ENCODE measurements at places on chromosomes 3 and 15. TPM values are rescaled to one million over a fixed set of nuclear protein-coding genes. Genes with fewer than 3 reads are reported as not detected.

DNA sequence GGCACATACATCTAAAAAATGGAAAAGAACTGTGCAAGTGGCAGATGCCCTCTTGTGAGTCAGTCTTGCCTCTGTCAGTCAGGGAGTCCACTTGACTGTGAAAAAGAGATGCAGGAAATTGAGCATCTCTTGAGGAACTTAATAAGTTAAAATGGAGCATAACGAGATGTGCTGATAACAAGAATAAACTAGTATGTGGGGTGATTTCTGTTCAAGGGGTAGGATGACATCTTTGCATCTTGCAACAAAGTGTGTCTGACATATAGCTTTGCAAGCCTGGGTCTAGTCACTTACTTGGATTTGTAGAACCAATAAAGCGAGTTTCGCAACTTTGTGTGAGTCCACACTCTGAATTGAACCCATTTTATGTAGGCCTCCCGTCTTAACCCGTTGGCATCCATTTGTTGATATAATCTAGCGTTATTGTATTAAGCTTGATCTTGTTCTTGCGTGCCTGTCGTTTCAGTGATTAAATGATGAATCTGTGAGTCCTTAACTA lies 2.2 kb downstream of the USP3 start:
- DNase-seq = no peak

GRCh38 chr3:122679882-122680474 lies 661 bp upstream of the PARP14 start:
- DNase-seq = peak; percentile 21

- DNase-seq = no peak
Measured at GRCh38 chr3:134974624-134975023, 179.6 kb downstream of the EPHB1 start.

- DNase-seq = no peak
Measured at GRCh38 chr3:101847328-101847727, 2.0 kb upstream of the NFKBIZ start.

GHSR gene
- total RNA-seq = not detected

Data from lower leg skin (tissue), 4 donors.